ENCODE measurements at places on chromosomes 7 and 10.

DNA sequence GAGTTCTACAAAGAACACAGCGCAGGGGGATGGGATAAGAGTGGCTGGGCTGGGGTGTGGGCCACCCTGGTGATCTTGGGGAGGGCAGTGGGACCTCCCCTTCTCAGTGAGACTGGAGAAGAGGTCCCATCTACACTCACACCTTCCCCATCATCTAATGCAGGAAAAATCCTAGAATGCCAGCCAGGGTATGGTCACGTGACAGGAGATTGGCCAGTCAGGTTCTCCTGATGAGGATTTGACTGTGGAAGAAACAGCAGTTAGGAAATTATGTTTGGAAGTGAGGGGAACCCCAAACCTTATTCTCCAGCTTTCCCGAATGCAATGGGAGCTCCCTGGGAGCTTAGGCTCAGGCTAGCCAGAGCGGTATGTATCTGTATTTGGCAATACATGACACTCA is 158.8 kb upstream of the GRB10 start:
- no peak for DNase-seq

GRCh38 chr10:131195116-131195515 is 116.4 kb downstream of the TCERG1L start:
- no peak for DNase-seq

GRCh38 chr7:121714559-121715303 is 158.2 kb upstream of the PTPRZ1 start:
- DNase-seq: no peak

DNA sequence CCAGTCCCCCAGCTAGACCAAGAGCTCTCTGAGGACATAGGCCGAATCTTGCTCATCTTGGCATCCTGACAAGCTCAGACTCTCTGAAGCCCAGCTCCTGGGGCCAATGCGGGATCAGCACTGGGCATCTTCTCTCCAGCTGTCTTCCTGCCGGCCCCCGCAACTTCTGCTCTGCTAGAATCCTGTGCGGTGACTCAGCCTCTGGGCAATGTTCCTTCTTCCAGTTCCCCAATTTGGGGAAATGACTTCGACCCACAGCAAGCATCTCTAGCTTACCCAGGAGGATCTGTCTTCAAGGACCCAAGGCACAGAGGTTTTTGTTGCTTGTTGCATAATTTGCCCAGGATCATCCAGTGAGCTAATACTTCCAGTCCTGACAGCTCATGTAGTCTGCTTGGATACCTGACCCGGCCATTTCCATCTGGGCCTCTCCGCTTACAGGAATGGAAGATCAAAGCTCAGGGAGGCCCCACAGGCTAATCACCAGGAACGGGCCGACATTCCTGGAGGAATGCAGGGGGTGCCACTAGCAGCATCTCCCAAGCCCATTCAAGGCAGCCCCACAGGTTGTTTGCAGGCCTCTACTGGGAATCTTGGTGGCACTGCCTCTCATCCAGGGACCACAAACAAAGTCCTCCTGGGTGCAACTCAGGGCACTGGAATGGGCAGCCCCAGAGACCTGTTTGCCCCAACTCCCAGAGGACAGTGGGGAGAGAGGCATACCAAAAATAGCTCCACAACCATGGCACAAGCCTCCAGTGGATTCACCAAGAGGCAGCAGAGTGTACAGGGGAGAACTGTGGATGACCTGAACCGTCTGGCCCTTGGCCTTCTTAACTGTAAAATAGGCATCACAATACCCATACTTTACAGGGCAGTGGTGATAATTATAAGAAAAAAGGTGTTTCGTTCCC is 151.9 kb downstream of the NEURL1 start:
- DNase-seq: peak; percentile 94

GRCh38 chr10:5983774-5984173 is 6.4 kb upstream of the IL15RA start:
- no peak for DNase-seq

GRCh38 chr7:135466442-135467206 is 43.3 kb downstream of the CNOT4 start:
- DNase-seq: no peak

- no peak for DNase-seq
Measured at GRCh38 chr7:15580604-15581351, 19.0 kb upstream of the AGMO start.

DNA sequence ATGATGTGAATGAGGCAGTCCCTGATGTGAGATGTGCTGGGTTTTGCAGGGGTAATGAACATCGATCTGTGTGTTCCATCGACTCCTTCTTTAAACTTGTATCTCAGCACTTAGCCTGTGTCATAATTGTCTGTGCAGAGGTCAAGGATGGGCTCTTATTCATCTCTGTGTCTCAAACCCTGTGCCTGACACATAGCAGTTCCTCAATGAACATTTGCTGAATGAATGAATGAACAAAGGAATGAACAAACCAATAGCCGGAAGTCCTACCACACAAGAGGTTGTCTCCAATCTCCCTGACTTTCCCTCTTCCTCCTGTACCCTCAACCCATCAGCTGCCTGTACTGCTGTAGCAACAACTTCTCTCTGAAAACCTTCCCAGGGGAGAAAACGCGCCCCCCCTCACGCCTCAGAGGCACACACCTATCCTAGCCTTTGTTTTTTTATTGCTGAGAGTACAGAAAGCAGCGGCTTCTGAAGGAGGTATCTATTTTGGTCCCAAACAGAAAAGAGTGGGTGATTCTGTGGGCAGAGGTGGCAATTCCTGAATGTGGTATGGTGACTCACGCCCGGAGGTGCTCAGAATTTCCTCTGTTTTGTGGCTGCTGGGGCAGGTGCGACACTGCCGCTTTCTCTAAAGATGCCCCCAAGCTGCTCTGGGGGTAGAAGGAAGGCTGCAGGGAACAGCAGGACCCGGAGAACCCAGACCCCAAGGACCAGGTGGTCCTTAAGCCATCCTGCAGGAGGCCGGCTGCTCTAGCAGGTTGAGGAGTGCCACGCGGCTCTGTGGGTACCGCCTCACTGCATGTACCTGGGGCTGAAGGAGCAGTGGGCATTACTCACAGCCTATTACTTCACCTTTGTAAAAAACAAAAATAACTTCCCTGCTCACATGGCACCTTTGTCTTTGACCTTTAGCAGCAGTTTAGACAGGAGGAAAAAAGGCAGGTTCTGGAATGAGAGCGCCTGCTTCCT is 9.6 kb downstream of the IL2RA start:
- DNase-seq: no peak

DNA sequence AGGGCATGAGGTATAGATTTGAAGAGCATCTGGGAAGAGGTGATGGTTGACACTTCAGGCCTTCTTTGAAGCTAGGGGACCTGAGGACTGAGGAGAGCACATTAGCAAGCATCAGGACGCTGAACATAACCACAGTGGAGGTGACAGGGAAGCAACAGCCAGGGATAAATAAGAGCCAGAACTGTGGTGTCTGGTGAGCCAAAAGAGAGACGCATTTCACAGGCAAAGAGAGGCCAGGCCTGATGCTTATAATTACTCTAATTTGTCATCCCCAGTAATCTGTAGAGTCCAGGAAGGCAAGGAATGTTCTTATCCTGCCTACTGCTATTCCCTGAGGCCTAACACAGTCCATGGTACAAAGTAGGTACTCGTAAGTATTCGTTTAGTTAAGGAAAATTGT is 10.4 kb upstream of the FAS start:
- DNase-seq: no peak

GRCh38 chr10:100436255-100436654 is 26.6 kb upstream of the WNT8B start:
- DNase-seq: no peak

DNA sequence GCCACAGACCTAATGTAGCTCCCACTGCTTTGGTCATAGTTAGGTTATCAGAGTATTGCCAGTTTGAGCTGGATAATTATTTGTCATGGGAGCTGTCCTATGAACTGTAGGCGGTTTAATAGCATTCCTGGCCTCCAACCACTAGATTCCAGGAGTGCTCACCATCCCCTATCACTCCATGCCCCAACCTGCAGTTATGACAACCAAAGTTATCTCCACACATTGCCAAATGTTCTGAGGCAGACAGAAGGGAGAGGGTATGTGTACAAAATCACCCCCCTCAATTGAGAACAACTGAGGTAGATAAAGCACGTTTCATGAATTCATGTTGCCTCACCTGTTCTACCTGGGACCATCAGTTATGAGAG is 119.0 kb upstream of the CACUL1 start:
- DNase-seq: no peak

- DNase-seq: peak; percentile 88
Measured at GRCh38 chr10:32692174-32692573, 246.2 kb downstream of the CCDC7 start.

DNA sequence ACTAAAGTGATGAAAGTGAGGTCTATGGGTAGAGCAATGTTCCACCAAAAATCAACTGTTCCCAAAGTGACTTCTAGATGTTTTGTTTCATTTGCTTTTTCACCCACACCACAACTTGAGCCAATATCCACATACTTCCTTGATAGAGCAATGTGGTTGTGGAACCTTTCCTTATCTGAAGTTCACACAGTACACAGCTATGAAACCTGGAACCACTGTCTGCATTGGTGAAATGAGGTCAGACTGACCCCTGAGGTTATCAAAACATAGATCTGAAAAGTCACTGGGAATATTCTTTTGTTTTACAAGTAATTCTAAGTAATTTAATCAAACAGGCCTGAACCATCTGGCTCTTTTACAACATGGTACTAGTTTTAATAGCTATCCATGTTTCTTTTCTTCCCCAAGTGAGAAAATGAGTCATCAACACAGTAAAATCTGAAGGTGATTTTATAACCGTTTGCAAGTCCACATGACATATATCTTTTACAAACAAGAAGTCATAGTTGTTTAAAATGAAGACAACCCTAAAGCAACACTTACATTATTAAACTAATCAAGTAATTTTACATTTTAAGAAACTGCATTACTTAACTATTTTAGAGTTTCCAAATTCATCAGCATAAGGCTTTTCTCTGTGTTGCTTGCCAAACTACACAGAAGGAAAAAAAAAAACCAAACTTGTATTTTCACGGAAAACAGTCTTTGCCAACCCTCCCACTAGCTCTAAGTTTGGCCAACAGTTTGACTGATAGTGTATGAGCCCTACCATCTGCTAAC is 80.3 kb downstream of the LRRC17 start:
- DNase-seq: peak; percentile 61

- DNase-seq: peak; percentile 87
Measured at GRCh38 chr10:96513698-96514561, at the start of gene TLL2. TSS of gene TLL2 (minus strand) at chr10:96513926. CDS start at chr10:96513685, 241 bp downstream.

DNA sequence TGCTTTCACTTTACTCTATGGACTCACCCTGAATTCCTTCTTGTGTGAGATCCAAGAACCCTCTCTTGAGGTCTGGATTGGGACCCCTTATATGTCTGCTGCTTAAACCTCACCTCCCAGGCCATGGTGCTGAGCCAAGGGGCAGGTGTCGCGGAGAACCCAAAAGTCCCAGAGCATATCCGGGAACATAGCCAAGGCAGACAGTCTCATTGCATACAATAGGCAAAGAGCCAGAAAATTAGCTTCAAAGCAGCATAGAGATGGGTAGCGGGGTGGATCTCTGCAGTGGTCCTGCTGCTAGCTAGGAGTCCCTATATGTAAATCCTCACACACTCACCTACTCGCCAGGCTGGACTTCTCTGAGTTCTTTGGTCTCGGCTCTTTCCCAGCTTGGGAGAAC is 5.5 kb downstream of the CCL24 start:
- no peak for DNase-seq

Measured in fibroblast of skin of right biceps (primary cell).